ENCODE measurements at places on chromosomes 1 and 21.

GRCh38 chr1:83912876-83913275, 86.1 kb downstream of the TTLL7 start:
- no peak for DNase-seq

GRCh38 chr1:25692560-25692959, 76.0 kb downstream of the MAN1C1 start:
- peak; percentile 28 for DNase-seq

DNA sequence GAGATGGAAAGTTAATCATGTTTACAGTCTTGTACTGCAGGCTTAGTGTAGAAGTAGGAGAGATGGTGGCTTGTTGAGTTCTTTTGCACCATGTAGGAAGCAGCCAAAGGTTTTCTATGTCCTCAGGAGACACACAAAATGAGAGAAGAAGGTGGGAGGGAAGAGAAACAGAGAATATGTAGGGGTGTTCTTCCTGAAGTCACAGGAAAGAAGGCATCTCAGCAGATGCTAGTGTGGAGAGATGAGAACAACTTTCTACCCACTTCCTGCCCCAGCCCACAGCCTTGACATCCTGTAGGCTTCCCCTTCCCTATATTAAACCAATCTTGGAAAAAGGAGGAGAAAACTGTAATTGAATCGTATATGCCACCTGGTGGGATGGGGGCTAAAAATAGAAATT, 217.0 kb downstream of the S1PR1 start:
- DNase-seq = no peak

GRCh38 chr1:21910558-21911204, 26.4 kb downstream of the HSPG2 start:
- DNase-seq = no peak

- DNase-seq = no peak
These were observed 19.3 kb upstream of the PSMD4 start for GRCh38 chr1:151235235-151235634.

DNA sequence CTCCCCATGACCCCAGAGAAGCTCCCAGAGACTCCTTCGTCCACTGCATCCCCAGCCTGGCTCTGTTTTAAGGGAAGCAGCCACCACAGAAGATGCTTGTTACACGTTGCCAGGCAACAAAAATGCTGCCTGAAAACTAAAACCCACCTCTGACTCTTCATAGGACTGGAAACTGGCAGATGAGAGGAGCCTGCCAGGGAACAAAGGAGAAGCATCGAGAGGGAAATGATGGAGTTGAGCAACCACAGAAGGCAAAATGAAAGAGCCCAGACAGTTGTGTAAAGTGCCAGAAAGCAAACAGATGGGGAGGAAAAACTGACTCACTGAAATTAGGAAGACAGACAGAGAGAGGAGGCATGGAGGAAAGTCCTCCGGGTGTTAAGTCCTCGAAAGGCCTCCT, 118.4 kb downstream of the KCNN3 start:
- DNase-seq = no peak

GRCh38 chr1:156389311-156389710, 20.3 kb downstream of the RHBG start:
- DNase-seq = no peak

DNA sequence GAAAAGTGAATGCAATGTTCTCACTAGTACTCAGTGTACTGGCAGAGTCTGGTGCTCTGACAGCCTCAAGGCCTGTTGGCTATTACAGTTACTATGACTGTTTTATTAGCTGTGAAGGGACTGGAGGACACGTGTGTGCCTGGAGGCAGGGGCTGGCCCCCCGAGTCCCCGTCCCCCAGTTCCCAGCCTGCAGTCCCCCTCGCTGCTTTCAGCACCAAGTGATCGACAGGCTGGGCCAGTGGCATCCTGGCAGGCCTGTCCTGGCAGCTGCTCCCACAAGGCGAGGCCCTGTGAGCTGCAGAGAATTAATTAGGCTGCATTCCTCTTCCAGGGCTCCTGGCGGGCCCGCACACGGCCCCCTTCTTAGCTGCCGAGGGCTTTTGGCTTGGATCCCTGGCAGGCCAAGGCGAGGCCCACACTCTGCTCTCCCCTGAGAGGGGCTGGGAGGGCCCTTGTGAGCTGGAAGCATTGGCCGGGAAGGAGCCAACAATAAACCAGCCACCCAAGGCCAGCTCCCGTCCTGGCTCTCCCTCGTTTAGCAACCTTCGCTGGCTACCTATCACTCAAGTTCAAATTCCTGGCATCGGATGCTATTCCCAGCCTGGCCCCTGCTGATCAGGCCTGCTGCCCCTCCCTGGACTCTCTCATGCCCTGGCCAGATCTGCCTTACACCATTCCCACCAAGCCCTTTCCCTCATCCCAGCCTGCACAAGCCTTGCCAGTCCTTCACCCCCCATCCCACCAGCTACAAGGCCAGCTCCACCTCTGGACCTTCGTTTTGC, 9.8 kb downstream of the EDN2 start:
- DNase-seq = no peak

- no peak for DNase-seq
These were observed 624.8 kb upstream of the PTBP2 start for GRCh38 chr1:96096613-96097321.

GRCh38 chr1:18965206-18966173, 9.0 kb upstream of the IFFO2 start:
- DNase-seq = no peak

- no peak for DNase-seq
These were observed 3.4 kb upstream of the CADM3 start for GRCh38 chr1:159168043-159168442.

DNA sequence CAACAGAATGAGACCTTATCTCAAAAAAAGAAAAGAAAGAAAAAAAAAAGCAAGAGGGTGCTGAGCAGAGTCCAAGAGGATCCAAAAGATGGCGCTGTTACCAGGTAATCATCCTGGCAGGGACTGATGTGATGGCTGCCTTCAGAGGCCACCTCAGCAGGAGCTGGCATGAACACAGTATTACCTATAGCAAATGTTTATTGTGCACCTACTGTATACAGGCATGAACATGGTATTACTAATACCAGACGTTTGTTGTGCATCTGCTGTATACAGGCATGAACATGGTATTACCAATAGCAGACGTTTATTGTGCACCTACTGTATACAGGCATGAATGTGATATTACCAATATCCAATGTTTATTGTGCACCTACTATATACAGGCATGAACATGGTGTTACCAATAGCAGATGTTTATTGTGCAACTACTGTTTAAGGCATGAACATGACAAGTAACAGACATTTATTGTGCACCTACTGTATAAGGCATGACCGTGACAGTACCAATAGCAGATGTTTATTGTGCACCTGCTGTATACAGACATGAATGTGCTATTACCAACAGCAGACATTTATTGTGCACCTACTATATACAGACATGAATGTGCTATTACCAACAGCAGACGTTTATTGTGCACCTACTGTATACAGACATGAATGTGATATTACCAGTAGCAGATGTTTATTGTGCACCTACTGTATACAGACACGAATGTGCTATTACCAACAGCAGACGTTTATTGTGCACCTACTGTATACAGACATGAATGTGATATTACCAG, 115.1 kb upstream of the TMEM51 start:
- no peak for DNase-seq

DNA sequence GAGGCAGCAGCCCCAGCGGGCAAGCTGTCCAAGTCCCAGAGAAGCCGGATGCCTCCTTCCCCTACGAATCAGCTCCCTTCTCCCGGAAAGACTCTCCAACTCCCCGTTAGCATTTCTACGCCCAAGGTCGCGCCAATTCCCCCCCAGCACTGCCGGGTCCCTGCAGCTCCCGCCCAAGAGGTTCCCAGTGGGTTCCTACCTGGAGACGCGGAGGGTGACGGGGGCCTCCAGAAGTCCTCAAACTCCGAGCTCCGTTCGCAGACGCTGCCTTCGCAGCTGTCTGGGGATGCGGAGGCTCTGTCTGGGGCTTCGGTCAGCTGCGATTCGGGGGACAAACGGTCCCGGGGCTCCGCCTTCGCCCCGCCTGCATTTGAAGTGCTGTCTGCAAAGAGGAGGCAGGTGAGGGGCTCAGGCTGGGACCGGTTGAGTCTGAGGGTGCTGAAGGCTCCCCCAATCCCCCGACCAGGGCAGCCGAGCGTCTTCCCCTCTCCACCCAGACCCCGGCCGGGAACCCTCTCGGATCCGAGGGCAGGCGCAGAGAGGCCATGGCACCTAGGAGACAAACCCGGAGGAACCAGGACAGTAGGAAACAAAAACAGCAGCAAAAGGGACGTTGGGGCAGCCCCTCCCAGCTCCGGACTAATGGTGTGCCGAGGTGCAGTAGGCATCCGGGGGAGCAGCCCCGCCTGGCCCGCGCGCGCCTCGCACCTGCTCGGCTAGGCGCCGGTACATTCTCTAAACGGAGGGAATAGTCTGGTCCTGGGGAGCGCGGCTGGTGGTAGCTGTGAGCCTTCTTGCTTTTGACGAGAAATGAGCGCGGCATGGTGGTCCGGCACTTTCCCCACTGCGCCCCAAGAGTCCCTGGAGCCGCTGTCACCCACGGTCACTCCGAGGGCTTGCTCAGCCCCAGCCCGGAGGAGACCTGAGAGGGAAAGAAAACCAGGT, 3.8 kb downstream of the GFI1 start:
- DNase-seq = peak; percentile 49

DNA sequence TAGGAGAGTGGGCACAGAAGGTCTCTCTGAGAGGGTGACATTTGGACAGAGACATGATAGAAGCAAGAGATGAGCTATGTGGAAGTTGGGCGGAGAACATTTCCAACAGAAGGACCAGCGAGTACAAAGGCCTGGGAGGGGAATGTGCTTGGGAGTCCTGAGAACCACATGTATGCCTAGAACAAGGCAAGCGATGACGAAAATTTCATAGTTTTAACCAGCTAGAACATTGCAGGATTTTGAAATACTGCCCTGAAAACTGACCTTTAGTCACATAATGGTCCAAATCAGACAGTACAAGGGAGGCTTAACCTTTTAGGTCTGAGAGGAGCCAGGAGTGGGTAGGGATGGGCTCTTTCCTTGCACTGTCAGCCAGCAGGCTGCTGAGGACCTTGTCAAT, 68.0 kb downstream of the MRPS6 start:
- no peak for DNase-seq

DNA sequence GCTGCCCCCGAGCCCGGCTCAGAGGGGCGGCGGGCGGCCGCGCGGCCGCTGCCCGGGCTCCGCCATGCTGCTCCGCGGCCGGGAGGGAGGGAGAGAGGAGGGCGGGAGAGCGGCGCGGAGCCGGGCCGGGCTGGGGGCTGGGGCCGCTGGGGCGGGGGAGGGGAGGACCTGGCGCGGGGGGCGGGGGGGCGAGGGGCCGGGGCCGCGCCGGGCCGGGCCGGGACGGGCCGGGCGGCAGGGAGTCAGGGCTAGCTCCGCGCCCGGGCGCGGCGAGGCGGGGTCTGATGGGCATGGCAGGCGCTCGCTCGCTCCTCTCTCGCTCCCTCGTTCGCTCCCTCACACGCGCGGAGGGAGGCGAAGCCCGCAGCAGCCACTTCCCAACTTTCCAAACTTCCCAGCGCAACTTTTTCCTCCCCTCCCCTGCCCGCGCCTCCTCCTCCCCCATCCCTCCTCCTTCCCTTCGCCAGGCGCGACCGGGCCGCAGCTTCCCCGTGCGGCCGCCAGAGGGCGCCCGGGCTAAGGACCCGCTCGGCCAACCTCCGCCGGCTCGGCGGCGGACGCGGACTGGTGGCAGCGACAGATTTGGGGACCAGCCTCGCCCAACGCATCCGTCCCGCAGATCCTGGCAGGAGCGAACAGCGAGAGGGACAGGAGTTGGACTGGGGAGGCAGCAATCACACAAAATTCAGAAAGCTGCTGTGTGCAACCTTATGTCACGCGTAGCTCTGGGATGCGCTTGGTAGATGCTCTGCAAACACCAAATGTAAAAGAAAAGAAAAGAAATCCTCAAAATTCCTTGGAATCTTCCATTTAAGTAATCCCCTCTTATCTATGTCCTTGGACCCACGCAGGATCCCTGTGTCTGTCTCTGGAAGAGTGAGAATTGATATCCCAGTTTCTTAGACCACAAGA, at the start of gene TRABD2B:
TSS of gene TRABD2B (minus strand) at position 97 of the 912 bp plus-strand sequence.
- peak; percentile 71 for DNase-seq

DNA sequence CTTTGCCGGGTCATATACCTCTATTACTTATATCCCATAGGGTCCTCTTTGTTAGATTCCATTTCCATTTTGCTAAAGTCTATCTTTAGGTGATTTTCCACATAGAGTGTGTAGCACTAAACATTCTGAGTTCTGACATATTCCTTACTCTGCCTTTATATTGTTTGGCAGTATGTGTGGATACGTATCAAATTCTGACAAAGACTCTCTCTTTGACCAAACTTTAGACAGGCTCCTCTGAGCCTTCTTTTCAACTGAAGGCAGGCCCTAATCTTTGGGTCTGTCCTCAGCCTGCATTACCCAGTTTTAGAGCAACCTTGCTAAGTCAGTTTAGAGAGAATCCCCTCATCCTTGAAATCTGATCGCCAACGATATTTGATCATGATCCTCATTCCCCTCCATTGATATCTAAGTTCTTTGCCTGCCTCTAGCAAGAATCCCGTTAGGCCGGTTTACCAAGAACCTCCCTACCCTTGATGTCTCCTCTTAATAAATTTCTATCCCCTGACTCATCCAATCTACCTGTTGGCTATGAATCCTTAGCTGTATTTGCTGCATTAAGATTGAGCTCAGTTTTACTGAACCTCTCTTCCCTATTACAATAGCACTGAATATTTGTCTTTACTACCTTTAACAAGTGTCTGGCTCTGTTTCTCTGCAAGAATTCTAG, 10.4 kb upstream of the PPT1 start:
- DNase-seq = no peak

- no peak for DNase-seq
These were observed 107.1 kb upstream of the BMP8A start for GRCh38 chr1:39384305-39384704.

DNA sequence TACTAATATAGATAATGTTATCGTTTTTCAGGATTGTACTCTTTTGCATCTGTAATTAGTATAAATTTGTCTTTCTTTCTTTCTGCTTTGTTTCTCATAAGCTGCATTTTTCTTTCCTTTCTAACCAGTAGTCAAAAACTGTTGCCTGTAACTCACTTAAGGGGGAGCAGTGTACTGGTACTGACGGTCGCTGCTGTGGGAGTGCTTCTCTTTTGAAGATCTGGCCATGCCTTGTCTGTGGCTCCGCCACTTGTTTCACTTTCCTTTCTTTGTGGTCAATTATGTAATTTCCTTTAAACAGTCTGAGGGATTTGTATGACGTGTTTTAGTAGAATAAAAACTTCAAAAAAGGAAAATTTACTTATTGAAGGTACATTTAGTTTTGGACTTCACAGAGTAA, 37.0 kb downstream of the MIA3 start:
- peak; percentile 88 for DNase-seq
